ENCODE measurements at places on chromosomes 4 and X. TPM values are rescaled to one million over a fixed set of nuclear protein-coding genes. Genes with fewer than 3 reads are reported as not detected.
A peak's percentile ranks its signal among the peaks of the same experiment; 100 is the strongest.

DNA sequence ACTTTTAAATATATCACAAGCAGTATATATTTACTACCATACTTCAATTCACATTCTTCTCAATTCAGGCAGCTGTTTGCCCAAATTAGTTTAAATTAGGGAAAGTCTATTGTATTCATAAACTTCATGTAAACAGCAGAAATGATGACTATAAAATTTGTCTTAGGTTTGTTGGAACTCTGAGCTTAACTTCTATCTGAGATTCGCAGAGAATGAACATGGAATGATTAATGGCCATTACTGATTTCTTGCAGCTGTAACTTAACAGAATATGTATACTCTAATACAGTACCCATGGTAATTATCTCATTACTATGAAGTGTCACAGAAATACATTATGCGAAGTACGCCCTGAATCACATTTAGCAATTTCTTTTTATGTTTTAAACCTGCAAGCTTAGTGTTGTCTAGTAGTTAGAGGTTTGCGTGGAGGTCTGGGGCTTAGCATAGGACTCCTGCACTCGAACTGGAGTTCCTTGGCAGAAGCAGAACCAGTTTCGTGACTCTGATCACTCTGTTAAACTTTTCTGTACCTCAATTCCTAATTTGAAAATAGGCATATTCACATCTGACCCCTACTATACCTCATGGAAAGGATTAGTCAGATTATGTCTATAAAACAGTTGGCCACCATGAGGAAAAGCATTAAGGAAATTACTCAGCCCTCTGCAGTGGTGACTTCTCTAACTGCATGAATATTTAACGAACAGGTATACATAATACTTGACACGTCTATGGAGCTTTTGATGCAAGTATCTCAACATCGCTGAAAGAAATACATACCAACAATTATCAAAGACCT, 243.2 kb downstream of the MGST2 start:
- DNase-seq, result no peak

DNA sequence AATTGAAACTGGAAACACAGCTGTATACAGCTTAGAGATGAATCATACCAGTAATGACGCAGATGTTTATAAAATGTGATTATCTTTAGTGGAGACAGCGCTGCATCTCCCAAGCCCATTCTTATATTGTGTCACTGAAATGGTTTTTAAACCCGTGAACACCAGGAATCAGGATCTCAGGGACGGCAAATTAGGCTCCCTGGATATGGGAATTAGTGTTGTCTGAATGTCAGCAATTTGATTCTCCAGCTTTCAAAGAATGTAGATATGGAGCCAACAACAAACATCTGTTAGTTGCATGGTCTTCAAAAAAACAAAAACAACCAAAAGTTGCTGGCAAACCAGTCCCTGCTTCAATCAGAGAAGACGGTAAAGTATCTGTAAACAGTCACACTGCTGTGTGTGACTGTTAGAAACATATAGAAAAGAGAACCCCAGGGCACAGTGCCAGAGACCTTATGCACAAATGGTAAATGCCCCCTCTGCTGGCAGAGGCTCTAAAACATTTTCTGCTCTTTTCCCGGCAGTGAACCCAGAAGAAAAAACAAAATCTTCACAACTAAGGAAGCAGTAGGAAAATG, 351.9 kb upstream of the FTHL17 start:
- peak; percentile 5 for DNase-seq

DNA sequence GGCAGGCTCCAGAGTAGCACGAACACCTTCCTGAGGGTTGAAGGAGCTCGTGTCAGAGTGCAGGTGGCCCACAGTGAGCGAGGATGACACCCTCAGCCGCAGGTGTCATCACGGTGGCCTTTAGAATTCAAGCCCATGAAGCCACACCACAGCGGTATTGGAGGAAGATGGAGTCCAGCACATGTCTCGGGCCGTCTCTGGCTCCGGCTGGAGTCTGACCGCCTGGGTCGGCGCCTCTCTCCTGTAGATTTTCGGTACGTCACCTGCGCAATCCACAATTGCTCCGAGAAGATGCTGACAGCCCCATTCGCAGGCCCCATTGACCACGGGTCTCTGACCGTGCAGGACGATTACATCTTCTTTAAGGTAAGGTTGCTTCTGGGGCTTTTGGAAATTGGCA, 229.4 kb upstream of the PSAPL1 start:
- no peak for DNase-seq

GRCh38 chr4:108166441-108167315, 2.1 kb downstream of the LEF1 start:
- DNase-seq, result peak; percentile 75

- no peak for DNase-seq
These were observed 342.3 kb downstream of the ZNF674 start for GRCh38 chrX:46202733-46203514.

GRCh38 chr4:123506011-123506695, 109.6 kb downstream of the SPRY1 start:
- no peak for DNase-seq

DNA sequence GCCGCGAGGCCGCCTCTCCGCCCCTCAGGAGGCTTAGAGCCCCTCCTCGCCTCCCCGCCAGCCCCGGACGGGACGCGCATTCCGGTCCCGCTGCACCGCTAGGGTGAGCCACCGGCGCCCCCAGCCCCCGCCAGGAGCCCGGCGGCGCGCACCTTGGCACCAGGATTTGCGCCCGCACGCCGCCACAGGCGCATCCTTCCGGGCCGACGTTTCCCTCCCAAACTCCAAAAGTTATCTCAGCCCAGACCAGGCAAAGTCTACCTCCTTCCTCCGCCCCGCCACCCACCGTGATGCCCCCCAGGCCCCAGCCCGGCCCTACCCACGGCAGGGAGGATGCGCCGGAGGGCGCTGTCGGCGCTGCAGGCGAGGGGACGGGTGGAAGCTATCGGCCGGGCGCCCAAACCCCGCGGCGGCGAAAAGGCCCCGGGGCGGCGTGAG, 538 bp downstream of the SCML2 start:
- peak; percentile 10 for DNase-seq

DNA sequence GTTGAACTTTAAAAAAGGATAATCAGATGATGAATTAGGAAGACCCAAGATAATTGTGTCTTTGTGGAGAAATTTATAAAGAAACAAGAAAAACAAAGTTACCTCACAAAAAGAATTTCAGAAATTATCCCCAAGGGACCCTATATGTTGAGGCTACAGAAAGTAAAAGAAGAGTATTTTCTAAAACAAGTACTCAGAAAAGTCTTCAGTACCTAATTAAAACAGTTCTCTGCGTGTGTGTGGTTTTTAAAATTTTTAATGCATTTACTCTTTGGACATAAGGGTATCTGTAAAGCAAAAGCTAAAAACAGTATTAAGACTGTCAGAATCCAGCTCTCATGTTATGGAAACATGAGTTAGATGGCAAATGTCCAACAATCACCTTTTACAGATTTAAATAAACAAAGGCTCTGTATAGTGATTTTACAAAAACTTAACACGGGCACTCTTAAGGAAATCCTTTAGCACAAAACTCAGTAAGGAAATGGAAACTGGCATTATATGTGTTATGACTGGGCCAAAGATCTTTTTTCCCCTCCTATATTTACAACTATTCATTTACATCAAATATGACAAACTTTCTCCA, 187.5 kb downstream of the NSUN7 start:
- no peak for DNase-seq

DNA sequence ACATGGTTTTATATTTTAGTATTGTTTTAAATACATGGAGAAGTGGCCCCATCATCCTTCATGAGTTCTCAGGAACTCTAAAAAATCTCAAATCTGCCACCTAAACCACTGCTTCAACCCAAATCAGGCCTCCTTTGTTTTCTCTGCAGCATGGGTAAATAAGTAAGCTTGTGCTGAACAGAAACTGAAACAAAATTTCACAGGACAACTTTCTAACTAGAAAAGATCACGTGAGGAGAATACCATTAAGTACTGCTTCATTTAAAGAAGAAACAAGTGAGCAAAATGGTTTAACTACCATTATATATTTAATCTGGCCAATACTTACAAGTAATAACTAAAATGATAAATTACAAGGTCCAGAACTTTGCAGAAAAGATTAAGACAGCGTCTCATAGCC, 2.5 kb downstream of the ARAP2 start:
- DNase-seq, result peak; percentile 43

DNA sequence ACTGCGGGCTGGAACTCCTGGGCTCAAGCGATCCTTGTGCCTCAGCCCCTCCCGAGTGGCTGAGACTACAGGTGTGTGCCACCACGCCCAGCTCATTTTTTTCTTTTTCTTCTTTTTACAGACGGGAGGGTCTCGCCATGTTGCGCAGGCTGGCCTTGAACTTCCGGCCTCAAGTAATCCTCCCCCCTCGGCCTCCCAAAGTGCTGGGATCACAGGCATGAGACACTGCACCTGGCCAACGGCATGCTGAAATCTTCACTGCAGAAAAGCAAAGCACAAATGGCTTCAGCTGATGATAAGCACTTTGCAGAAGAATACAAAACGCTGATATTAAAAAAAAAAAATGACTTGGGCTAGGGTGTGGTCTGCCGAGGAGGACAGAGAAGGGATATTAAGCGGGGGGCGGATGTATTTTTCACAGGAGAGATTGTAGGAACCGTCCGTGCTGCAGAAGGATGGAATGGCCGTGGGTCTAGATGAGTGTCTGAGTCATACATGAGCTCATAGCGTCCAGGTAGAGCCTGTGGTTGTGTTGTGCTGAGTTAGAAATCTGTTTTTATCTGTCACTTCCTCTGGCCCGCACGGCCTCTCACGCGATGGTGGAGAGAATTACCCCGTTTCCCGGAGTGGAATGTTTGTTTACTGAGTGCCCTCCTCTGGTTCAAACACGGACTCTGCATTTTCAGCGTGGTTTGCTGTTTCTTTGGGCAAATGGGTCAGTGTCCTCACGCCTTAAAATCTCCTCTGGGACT, 8.5 kb upstream of the AKAP17A start:
- DNase-seq, result peak; percentile 67

DNA sequence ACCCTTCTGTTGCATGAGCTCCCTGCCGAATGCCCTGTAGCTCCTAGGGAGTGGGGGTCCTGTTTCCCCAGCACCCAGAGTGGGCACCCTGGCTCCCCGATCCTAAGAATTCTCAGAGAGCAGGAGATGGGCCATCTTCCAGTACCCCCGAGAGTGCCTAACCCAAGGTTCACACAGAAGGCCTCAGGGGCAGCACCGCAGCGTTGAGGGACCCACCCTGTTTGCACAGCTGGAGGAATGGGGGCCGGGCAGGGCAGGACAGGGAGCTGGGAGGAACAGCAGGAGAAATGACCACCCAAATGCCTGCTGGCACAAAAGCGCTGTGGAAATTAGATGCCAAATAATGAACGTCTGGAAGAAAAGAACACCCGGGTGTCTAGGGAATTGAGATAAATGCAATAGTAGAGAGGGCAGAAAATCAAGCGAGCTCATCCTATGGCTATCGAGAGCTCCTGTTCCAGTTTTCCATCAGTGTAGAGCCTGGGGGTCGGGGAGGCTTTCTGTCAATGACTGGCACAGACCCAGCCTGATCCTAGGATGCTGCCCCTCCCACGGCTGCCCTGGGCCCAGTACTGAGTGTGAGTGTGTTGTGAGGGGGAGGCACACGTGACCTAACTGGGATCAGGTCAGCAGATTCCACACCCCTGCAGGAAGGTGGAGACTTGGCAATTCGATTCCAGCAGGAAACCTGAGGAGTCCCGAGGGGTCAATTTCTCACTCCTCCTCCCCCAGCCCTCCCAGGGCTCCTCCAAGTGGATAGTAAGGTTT, 25.7 kb downstream of the SEPTIN6 start:
- no peak for DNase-seq

DNA sequence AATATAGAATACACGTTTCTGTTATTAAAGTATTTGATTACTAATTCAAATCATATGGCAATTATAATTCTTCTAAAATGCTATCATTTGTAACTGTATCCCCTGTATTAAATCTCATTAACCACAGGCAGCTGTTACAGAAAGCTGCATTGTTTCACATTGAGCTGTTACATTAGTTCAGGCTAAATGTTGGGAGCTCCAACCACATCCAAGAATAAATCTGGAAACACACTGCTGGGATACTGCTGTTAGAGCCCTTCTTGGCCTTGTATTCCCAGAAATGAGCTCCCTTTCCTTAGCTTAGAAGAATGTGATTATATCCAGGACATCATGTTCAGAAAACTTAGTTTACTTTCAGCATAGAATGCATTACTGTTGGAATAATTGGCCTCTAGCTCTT, 48.2 kb downstream of the GUCY1B1 start:
- no peak for DNase-seq

- DNase-seq, result peak; percentile 87
These were observed 172.0 kb downstream of the PTTG2 start for GRCh38 chr4:38132107-38132673.

GRCh38 chrX:96861661-96862060, 22.0 kb upstream of the RPA4 start:
- no peak for DNase-seq

DNA sequence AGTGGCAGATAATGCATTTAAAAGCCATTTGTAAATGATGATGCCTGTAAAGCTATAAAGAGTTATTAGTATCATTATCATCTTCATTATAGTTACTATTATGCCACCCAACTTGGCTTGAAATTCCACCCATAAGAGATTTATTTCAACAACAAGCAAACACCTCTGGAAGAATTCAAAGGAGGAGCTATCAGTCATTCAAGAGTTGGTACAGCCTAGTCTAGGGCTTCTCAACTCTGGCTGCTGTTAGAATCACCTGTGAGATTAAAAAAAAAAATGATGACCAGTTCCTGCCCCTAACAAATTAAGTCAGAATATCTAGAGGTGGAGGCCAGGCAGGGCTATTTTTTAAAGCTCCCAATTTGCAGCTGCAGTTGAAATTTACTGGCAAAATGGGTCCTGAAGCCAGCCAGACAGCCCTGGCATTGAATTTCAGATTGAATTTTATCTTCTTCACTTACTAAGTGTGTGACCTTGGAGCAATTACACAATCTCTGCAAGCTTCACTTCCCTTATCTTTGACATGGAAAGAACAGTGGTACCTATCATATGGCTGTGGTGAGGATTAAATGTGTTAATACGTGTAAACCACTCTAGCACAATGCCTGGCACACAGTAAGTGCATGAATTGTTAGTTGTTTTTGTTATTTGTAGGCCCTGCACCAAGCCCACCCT, 52.9 kb upstream of the EDA start:
- DNase-seq, result no peak

- DNase-seq, result no peak
These were observed 58.0 kb downstream of the RHOH start for GRCh38 chr4:40254608-40255392.

- DNase-seq, result no peak
These were observed 230.4 kb upstream of the PITX2 start for GRCh38 chr4:110853242-110853641.

DNA sequence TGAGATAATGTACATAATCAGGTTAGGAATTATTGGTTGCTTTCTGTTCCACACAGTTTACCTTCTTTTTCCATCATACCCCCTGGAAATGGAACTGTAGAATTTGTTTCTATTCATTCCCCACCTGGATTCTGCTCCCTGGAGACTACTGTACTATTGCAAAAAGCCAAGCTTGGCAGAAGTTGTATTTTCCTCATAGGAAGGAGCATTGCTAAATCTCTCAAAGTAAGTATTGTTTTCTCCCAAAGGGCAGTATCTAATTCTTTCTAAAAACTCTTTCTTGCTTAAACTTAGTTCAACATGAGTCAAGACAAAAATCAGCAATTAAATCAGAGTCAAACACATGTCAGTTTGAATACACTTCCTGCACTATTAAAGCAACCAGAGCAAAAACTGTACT, 136.2 kb downstream of the CDS1 start:
- DNase-seq, result no peak

GRCh38 chr4:139898293-139898692, 232.7 kb downstream of the MGST2 start:
- DNase-seq, result no peak

The SOWAHD gene
- 3.3 TPM for total RNA-seq

The MAGEA3 gene
- not detected for total RNA-seq

The LGI2 gene
- not detected for total RNA-seq

The CLDN2 gene
- not detected for total RNA-seq

The TRIM75 gene
- not detected for total RNA-seq

The GLRA3 gene
- total RNA-seq, result not detected

The TLR8 gene
- not detected for total RNA-seq

The HPGD gene
- 7.3 TPM for total RNA-seq
